Esophagus muscularis mucosa (tissue), 4 donors: ENCODE measurements at places on chromosomes 6 and 20. TPM values are rescaled to one million over a fixed set of nuclear protein-coding genes. Genes with fewer than 3 reads are reported as not detected.

Gene BTN1A1
- total RNA-seq, result not detected

- H3K27me3 ChIP-seq, result peaks cover 2% of the 10 kb centered on the region
- no peak overlapping the region for H3K27ac ChIP-seq
- DNase-seq, result no peak
- H3K36me3 ChIP-seq, result no peaks in the 10 kb centered on the region
- H3K4me1 ChIP-seq, result peaks cover 7% of the 10 kb centered on the region
- no peak overlapping the region for H3K4me3 ChIP-seq
These were observed 33.2 kb downstream of the CCN2 start for GRCh38 chr6:131917763-131918649.

DNA sequence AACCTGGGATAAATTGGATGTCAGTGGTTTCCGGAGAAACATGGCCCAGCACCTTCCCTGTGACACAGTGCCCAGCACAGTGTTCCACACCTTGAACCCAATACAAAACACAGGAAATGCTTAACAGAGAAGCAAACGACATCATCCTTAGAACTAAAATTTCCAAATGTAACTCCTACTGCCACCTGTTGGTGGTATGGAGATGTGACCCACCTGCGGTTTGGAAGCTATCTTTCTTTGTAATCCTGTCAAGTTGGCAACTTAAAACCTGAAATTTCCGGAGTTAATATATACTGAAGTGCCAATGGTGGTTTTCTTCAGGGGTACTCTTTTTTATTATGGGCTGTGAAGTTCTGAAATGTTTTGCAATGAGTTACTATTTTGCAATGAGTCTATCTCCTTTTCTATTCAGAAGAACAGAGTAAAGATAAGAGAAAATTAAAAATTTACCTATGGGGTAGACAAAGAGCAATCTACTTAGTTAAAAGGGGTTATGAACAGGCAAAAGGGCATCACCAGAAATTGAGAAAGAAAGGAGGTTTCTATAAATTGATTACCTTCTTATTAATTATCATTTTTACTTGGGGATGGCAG, 658.8 kb downstream of the PTPRT start:
- H3K27ac ChIP-seq, result no peak overlapping the region
- H3K27me3 ChIP-seq, result no peaks in the 10 kb centered on the region
- H3K36me3 ChIP-seq, result no peaks in the 10 kb centered on the region
- no peak for DNase-seq
- no peak overlapping the region for H3K4me3 ChIP-seq

Gene SLC2A10
- total RNA-seq, result 9.6 TPM

GRCh38 chr20:6887966-6888365, 120.5 kb downstream of the BMP2 start:
- no peak overlapping the region for H3K27ac ChIP-seq
- no peaks in the 10 kb centered on the region for H3K27me3 ChIP-seq
- no peaks in the 10 kb centered on the region for H3K4me1 ChIP-seq
- H3K36me3 ChIP-seq, result no peaks in the 10 kb centered on the region
- H3K4me3 ChIP-seq, result no peak overlapping the region
- DNase-seq, result no peak

DNA sequence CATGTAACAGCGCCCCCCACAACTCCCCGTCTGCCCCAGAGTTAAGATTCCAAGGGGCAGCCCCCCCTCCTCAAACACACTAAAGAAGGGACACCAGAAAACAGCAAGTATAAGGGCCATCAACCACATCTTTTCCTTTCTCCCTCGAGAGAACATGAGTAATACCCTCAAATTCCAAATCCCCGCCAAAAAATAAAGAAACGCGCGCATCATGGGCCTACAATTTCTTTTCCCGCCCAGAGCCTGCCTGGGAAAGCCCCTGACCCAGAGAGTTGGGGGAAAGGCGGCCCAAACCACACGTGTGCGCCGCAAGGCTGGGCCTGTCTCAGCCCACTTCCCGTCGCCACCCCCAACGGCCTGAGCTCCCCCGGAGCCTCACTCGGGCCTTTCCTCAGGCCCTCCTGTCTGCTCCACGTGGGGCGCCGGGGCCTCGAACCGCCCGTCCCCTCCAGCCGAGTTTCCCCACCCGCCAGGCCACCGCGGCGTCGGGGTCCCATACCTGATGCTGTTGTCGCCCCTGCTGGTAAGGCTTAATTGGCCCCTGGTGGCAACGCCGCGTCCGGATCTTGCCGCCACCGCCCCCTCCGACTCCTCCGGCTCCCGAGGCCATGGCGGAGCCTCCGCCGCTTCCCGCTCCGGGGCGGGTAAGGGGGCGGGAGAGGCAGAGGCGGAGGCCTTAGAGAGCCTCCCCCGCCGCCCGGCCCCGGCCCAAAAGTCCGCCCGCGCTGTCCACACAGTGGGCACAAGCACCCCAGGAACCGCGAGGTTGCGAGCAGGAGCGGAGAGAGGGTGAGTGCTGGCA, 746 bp downstream of the NUP153 start:
- DNase-seq, result peak; percentile 93
- peak overlapping the region; percentile 93 for H3K4me3 ChIP-seq
- H3K36me3 ChIP-seq, result no peaks in the 10 kb centered on the region
- no peaks in the 10 kb centered on the region for H3K27me3 ChIP-seq

- no peak overlapping the region for H3K4me3 ChIP-seq
- H3K27ac ChIP-seq, result no peak overlapping the region
These were observed 121.8 kb downstream of the TOX2 start for GRCh38 chr20:44036441-44036840.

GRCh38 chr6:26441977-26442376, 1.7 kb downstream of the BTN3A3 start:
- no peak overlapping the region for H3K27ac ChIP-seq
- H3K4me3 ChIP-seq, result peak overlapping the region; percentile 17
- H3K4me1 ChIP-seq, result peaks cover 24% of the 10 kb centered on the region
- H3K27me3 ChIP-seq, result no peaks in the 10 kb centered on the region

Gene KCNB1
- 49.4 TPM for total RNA-seq

- peaks cover 90% of the 10 kb centered on the region for H3K4me1 ChIP-seq
- H3K4me3 ChIP-seq, result no peak overlapping the region
- peak overlapping the region; percentile 68 for H3K27ac ChIP-seq
- peaks cover 5% of the 10 kb centered on the region for H3K36me3 ChIP-seq
- no peak for DNase-seq
- no peaks in the 10 kb centered on the region for H3K27me3 ChIP-seq
These were observed 82.2 kb upstream of the GATA5 start for GRCh38 chr20:62557999-62558408.

Gene PTGIS
- 135 TPM for total RNA-seq

DNA sequence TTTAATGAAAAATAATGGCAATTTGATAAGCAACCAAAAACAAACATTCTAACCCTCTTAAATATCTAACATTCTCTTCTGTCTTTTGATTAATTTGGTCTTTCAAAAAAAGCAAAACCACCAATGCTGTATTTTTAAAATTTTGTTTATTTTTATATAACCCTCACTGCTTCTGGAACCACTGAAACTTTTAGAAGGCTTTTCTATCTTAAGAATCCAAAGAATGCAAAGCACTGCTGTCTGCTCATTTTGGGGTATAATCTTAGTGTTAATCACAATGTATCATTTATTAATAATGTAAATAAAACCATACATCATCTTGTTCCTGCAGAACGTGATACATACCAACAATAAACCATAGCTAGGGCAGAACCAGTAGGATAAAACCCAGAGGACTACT, 14.0 kb downstream of the STK38 start:
- peaks cover 14% of the 10 kb centered on the region for H3K4me1 ChIP-seq
- H3K27me3 ChIP-seq, result no peaks in the 10 kb centered on the region
- peaks cover 34% of the 10 kb centered on the region for H3K36me3 ChIP-seq
- H3K4me3 ChIP-seq, result no peak overlapping the region
- DNase-seq, result no peak
